ENCODE measurements at places on chromosomes 12 and 14.

- DNase-seq, result peak; percentile 46
These were observed 68.5 kb downstream of the BHLHE41 start for GRCh38 chr12:26056335-26056734.

- DNase-seq, result no peak
These were observed 113.3 kb upstream of the PRB2 start for GRCh38 chr12:11508699-11509098.

GRCh38 chr12:6961695-6962284 lies 8.7 kb downstream of the PHB2 start:
- peak; percentile 60 for DNase-seq

GRCh38 chr14:22122829-22123560 lies 449.4 kb upstream of the OR4E1 start:
- no peak for DNase-seq

- DNase-seq, result no peak
These were observed 248.0 kb upstream of the PDE3A start for GRCh38 chr12:20120403-20120725.

Data from cerebellar cortex (tissue), 1 donor.